HCEC 1CT (cell line): ENCODE measurements at places on chromosomes 6 and 20.

GRCh38 chr6:144285548-144285797, 338 bp downstream of the UTRN start:
- DNase-seq = no peak

DNA sequence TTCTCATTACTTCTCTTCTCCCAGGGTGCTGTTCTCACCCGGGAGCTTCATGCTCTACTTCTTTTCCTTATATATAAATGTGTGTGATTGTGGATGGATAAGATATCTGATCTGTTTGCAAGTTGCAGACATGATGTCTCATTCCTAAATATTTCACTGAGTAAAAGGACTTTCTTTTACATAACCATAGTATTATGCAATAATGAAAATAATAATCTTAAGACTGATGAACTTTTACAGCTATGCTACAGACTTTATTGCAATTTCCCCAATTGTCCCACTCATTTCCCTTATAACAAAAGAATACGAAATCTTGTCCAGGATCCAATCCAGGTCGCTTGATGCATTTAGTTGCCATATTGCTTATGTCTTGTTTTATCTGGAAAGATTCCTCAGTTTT, 284.5 kb upstream of the JAG1 start:
- DNase-seq = no peak

- DNase-seq = no peak
These were observed 3.3 kb upstream of the ACSS1 start for GRCh38 chr20:25061103-25061799.

DNA sequence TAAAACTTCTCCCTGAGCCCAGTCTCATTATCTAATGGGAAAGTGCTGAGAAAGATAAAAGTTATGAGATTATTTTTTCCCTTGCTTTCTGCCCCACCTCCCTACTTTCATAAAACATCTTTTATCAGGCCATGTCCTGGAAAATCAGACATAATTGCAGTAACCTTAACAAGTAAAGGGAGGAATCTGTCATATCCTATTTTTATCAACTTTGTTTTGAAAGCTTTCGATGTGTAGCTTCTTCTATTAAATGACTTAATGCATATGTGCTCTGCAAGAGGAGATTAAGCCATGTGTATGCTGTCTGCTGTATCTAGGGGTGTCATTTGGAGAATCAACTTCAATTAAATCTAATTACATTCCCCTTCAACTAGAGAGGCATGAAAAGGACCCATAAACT, 408.9 kb downstream of the CBLN4 start:
- no peak for DNase-seq

- no peak for DNase-seq
These were observed 10.4 kb upstream of the MMP9 start for GRCh38 chr20:45998337-45998736.
